ENCODE measurements at places on chromosomes 6 and 20.

DNA sequence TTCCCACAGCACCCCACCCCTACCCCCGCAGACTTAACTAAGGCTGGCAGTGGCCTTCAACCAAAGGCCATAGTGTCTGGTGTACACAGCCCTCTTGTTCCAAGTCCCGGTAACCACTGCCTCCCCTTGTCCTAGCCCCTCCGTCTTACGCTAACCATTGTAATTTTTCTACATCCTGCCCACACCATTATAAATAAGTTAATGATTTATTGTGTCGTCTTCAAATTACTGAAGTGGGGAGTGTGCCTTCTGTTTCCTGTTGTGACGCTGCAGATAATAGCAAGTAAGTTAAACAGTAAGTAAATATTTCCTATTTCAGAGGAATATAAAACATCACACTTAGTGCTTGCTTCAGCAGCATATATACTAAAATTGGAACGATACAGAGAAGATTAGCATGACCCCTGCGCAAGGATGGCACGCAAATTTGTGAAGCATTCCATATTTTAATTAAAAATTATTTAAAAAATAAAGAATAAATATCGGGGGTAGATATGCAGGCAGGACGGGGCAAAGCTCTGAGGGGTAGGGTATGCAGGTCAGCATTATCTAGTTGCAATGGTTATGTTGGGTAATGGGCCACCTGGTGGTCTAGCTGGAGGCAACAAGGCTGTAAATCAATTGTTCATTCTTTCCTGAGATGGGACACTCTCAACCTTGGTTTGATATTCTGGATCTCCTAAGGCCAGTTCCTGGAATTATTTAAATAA lies 15.1 kb downstream of the SRSF6 start:
- DNase-seq: no peak

DNA sequence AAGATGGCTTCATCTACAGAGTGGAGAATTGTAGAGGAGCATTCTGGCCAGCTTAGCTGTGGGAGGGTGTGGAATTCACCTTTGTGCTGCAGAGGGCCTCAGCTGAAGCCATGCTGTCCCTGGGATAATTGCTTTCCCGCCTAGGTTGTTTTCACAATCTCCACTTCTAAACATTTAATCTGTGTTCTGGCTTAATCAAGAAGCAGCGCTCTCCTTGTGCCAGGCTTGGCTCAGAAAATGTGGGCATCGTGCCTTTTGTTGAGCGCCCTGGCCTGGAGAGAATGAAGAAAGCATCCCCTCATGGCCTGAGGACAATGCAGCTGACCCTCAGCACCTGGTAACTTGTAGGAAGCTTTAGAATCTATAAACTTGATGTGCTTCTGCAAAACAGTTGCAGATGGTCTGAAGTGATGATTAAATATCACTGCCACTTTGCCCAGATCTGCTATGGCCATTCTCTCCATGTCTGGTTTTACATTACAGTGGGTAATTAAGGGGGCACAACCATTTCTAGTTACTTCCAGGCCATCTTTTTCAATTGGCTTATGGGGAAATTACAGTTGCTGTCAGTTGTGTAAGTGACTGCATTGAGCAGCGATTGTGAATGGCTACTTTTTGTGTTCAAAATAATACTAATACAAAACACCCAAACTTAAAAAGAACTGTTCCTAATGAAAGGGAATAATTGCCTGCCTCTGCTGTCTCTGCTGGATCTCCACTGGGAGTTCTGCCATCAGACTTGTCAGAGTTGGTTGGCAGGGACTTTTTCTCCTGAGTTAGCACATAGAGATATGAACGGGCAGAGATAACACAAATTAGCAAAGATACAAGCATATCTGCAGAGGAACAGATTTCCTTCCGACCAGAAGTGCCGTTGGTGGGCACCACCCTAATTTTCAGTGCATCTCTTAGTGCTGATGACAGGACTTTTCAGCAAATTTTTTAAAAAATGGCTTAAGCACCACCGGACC lies 18.4 kb downstream of the CTNNBL1 start:
- no peak for DNase-seq

DNA sequence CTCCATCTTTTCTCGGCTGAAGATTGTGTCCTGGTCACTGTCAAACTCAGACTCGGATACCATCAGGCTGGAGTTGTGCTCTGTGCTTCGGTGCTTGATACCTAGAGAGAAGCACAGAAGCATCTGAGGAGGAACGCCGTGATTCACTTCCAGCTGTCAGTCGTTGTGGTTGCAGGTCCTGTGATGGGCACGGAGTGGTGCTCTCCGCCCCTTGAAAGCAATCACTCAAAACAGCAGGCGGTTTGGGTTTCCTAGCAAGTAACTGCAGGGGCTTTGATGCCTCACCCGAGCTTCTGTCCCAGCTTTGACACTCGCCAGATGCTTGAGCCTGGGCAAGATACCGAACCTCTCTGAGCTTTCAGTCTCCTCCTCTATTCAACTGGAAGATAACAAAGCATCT lies 52.5 kb downstream of the ALDH5A1 start:
- DNase-seq: peak; percentile 26

DNA sequence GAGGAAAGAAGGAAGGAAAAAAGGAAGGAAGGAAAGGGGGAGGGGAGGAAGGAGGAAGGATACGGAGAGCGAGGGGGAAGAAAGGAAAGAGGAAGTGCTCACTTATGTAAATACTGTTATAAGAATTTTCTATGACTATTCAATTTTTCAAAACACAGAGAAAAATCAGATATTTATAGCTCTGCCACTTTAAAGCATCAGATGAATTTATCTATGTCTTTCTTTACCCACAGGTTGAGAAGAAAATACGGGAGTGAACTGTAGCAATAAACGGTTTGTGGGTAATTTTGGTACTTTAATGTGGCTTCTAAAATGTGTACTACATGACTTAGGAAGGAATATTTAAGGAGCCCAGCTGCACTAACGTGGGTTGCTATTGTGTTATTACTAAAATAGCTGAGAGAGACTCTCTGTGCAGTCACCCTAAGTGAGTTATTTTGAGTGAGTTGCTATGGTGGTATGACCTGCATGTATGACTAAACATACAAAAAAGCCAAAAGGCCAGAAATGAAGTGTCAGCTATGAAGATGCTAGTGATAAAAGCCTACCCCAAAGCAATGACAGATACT lies 225.5 kb downstream of the SOD2 start:
- no peak for DNase-seq

DNA sequence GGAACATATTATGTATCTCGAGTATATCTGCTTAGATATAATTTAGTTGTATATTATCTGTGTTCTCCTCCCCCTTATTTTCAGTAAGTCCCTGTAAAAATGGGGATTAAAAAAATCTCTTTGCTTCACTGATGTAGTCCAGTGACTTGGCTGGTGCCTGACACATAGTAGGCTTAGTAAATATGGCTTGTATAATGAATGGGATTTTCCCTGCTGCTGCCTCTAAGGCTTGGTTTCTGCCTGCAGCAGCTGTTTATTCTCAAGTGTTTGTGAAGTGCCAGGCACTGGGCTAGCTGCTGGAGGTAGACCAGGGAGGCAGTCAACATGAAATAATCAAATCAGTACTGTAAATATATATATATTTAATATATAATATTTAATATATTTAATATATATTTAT lies 1.6 kb upstream of the ZFP64 start:
- no peak for DNase-seq

DNA sequence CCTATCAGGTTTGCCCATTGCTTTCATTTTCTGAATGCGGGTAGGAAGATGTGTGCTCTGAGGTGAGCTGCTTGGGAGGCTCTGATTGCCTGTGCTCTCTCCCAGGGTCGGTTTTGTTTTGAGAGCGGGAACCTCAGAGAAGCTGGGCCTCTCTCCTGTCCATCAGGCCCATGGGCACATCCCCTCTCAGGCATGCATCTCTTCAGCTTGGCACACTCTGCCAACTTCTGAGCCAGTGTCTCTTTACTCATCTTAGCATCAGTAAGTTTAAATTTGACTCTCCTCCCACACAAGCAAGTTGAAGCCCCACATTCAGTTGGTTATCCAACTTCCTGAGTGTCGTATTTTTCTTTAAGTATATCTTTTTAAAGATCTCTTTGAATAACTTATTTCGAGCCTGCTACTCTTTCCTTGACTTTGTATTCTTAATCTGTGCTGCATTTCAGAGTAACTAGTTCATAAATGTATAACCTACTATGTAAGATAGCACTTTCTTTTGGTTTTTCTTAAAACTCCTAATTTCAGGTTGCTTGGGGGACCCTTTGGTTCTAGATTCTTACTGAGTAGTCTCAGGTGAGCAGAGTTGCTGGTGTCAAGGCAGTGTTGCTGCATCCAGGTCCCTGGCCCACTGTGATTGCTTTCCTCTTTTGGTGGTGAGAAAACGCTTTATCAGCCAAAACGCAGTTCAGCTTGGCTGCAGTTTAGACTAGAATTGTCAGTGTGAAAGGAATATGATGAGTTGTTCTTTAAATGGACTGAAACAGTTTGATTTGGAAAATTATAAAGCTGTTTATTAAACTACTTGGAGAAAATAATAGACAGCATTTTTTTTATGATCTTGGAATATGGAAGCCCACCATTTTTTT lies 54.8 kb downstream of the SNX9 start:
- DNase-seq: no peak

Measured in NB4 (cell line).